ENCODE measurements at places on chromosomes 16 and 17.

DNA sequence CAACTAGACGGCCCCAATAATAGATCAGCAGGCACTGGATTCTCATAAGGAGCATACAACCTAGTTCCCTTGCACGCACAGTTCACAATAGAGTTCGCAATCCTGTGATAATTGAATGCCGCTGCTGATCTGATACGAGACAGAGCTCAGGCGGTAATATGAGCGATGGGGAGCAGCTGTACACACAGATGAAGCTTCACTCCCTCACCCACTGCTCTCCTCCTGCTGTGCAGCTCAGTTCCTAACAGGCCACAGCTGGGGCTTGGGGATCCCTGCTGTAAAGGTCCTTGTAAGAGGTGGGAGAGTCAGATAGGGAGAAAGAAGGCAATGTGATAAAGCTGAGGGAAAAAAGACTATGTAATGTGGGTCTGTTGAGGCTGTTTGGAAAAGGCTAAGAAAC, 577.5 kb downstream of the RBFOX1 start:
- DNase-seq: no peak

GRCh38 chr16:68242926-68243858, 2.0 kb upstream of the PLA2G15 start:
- no peak for DNase-seq

GRCh38 chr17:42192189-42193126, 1.8 kb downstream of the GHDC start:
- no peak for DNase-seq

DNA sequence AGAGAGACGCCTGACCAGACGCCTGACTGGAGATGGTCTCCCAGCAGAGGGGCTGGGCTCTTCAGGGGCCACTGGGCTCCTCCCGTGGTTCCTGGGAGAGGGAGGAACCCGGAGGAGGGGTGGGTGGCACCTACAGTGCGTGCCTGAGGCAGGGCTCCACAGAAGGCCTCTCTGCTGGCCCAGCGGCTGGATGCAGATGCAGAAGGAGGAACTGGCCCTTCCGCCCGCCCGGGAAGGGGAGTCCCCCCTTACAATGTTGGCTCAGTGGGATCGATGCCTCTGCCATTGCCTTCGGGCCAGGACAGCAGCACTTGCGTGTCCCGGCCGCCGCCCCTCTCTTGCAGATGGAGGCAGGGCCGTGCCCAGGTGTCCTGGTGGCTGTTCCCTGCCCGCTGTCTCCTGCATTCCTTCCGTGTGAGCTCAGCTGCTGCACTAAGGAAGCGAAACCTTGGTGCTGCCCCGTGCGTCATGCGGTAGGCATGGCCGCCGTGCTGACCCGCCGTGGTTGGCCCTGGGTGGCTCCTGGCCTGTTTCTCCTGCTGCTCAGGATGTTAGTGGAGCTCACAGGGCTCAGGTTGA, 15.1 kb downstream of the BAIAP2 start:
- no peak for DNase-seq

DNA sequence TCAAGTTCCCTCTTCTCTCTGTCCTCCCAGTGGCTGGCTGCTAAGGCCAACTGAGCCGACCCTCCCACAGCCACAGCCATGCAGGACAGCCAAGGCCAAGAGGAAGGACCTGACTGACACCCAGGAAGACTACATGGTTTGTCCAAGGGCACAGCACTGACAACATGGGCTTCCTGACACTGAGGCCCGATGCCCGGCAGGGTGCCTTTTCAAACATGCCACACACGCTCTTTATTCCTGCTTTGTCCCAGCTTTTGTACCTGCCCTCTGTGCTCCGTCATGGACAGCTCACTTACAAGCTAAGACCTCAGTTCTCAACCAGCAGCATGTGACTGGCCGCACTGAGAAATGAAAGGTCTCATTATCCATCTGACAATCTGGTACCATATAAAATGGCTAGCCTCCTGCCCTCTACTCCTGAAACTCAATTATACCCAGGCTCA, 45.8 kb downstream of the TEX2 start:
- DNase-seq: no peak

DNA sequence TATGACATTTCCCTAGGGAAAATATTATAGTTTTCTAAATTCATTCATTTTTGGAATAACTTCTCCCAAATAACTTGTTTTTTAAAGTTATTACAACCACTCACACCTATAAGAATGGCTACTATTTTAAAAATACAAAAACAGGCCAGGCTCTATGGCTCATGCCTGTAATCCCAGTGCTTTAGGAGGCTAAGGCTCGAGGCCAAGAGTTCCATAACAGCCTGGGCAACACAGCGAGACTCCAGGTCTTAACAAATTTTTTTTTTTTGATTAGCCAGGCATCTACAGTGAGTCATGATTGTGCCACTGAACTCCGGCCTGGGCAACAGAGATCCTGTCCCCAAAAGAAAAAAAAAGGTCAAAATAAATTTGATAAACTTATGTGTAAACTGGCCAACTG, 43.6 kb upstream of the YPEL2 start:
- no peak for DNase-seq

DNA sequence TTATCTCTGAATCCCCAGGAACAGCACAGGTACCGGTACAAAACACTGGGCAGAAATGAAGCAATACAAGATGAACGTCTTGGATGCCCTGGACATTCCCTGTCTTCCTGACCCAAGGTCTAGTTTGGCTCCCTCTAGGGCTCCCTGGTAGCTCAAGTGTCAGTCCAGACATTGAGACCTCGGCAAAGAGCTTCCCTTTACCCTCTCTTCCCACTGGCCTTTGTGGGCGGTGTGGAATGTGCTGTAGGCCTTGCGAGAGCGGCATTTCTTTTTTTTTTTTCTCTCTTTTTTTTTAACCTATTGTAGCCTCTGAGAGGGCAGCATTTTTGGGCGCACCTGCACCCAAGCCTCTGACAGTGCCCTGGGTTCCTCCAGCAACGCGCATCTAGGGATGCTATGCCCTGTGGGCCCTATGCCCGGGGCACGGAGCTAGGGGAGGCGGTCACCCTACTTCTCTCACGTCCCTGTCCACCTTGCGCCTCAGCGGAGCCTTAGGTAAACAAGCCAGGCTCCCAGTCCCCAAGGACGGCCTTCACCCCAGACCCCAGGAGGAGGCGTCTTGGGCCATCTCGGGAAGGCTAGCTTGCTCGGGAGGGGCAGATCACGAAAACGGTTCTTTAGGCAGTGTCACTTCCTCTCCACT, 1.2 kb upstream of the NFATC3 start:
- DNase-seq: no peak

- DNase-seq: no peak
These were observed 31.1 kb downstream of the TRPV2 start for GRCh38 chr17:16446338-16446983.

GRCh38 chr16:119835-120491, 18.5 kb downstream of the NPRL3 start:
- DNase-seq: no peak

- DNase-seq: no peak
These were observed 775 bp downstream of the SPIRE2 start for GRCh38 chr16:89828870-89829629.

Measured in NCI-H526 treated with DMSO at 0.1 percent for 48 hours (cell line).